C1 segment of cervical spinal cord (tissue), 14 donors: ENCODE measurements at places on chromosomes 3 and 15.

- no peak for DNase-seq
Measured at GRCh38 chr3:124064050-124064449, 72.1 kb upstream of the ROPN1 start.

- DNase-seq, result no peak
Measured at GRCh38 chr15:39345176-39345575, 235.7 kb upstream of the THBS1 start.

DNA sequence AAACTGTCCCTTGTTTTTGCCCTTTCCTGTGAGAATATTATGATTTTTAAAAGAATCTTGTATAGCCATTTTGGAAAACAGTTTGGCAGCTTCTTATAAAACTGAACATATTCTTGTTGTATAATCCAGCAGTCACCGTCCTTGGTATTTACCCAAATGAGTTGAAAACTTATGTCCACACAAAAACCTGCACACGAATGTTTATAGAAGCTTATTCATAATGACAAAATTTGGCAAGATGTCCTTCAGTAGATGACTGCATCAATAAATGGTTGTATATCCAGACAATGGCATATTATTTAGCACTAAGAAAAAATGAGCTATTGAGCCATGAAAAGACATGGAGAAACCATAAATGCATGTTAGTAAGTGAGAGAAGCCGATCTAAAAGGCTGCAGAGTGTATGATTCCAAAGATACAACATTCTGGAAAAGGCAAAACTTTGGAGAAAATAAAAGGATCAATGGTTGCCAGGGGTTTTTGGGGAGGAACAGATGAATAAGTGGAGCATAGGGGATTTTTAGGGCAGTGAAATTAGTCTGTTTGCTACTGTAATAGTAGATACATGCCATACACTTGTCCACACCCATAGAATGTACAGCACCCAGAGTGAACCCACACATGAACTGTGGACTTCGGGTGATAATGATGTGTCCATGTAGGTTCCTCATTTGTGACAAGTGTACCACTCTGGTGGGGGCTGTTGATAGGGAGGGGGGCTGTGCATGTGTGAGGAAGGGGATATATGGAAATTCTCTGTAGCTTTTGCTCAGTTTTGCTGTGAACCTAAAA is 31.7 kb downstream of the LIMD1 start:
- no peak for DNase-seq

DNA sequence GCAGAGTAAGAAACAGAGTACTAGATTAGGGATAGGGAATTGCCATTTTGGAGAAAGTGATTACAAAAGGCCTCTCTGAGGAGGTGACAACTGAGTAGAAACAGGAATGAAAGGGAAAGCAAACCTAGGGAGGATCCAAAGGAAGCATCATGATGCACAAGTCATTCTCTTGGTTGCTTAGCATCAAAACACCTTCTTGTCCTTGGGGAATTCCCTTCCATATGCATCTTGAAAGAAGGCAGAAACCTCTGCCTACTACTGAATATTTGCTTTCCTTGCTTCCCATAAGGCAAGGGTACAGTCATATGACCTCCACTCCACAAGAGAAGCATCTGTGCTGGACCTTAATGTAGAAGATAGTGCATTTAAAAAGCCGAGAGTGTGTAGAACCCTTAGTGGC is 24.1 kb downstream of the GABPB1 start:
- no peak for DNase-seq

- no peak for DNase-seq
Measured at GRCh38 chr3:51400166-51400565, 9.1 kb downstream of the RBM15B start.

- DNase-seq, result no peak
Measured at GRCh38 chr3:42914771-42915515, 9.0 kb downstream of the ZNF662 start.

- no peak for DNase-seq
Measured at GRCh38 chr15:94122516-94122915, 108.8 kb upstream of the MCTP2 start.

- no peak for DNase-seq
Measured at GRCh38 chr3:126507886-126508285, 9.7 kb downstream of the UROC1 start.

GRCh38 chr15:56965231-56966013 is 47.0 kb downstream of the TCF12 start:
- no peak for DNase-seq

GRCh38 chr3:36991923-36992805 is 767 bp downstream of the EPM2AIP1 start:
- DNase-seq, result no peak
